ENCODE measurements at places on chromosomes 13 and 19.

DNA sequence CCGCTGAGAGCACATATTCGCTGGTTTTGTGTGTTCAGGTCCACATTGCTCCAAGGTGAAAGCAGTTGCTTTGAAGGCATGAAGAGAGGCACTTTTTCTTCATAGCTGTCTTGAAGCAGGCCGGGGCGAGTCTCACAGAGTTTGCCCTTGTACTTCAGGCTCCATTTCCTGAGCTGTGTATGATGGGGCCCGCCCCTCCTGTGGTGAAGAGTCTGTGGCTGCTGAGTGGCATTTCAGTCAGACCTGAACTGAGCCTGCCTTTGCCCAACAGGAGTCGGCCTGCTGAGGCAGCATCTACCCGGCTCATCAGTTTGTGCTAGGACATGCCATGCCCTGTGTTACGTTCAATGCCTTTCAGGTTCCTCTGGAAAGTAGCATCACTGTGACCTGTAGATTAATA lies 44.4 kb upstream of the C1QTNF9 start:
- DNase-seq: peak; percentile 59

DNA sequence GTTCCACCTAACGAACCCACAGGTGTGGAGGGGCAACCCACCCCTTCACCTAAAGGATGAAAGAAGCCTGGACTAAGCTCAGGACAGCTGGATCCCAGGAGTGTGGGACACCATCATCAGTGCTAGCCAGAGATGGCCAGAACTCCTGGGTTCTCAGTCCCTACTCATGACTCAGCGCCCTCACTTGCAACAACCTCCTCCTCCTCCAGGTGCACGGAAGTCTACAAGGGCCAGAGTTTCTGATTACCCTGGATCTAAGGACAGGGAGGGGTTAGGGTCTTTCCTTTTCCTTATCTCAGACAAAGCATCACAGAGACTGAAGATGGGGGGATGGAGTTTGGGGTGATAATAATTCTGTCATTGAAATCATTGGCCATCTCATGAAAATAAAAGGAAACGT lies 8.0 kb downstream of the TULP2 start:
- no peak for DNase-seq

DNA sequence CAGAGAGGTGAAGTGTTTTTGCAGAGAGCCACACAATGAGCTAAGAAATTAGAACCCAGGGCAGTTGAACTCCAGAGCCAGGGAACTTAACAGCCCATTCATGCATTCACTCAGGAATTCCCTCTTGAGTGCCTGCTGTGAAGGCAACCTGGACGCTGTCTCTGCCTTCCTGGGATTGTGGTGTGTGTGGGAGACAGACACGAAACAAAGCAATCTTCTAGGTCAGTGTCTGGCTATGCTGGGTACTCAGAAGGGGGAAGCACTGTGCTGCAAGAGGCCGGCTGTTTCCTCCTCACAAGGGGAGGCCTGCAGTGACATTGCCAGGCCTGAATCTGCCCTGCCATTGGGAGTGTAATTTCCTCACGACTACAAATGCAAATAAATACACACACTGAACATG lies 9.7 kb downstream of the BCKDHA start:
- DNase-seq: no peak

DNA sequence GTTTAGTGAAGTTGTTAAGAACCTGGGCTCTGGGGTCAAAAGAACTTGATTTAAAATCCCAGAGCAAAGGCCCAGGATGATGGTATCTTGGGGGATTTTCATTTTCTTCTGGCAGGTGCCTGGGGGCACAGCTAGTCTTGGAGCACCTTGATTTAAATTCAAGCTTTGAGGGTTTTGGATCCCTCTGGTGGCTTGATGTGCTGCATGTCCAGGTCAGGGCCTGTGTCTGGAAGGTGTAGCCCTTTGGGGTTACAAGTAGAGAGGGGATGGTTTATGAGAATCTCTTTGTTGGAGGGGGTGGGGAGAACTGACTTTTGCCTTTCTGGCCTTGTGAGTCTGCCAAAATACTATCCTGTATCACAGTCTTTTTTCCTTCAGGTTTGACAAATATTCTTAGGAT lies 55.8 kb downstream of the AKAP11 start:
- DNase-seq: no peak

- peak; percentile 92 for DNase-seq
Measured at GRCh38 chr19:35995048-35995993, at the start of gene SDHAF1. TSS of gene SDHAF1 (plus strand) at chr19:35995188. CDS start at chr19:35995275, 87 bp downstream.

DNA sequence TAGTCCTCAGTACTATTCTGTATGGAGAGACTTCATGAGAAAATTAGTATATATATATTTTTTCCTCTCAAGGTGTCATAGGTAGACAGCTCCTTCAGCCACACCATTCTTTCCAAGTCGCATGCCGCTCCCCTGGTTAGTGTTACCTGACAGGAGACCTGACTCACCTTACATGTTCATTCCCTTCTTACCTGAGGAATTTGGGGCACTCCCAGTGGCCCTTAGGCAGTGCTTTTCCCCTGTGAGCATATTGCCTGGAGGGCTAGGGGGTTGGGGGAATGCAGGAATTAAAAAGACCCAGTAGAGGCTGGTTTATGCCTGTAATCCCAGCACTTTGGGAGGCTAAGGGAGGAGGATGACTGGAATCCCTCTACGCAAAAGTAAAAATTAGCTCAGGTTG lies 9.0 kb upstream of the ACTN4 start:
- no peak for DNase-seq

DNA sequence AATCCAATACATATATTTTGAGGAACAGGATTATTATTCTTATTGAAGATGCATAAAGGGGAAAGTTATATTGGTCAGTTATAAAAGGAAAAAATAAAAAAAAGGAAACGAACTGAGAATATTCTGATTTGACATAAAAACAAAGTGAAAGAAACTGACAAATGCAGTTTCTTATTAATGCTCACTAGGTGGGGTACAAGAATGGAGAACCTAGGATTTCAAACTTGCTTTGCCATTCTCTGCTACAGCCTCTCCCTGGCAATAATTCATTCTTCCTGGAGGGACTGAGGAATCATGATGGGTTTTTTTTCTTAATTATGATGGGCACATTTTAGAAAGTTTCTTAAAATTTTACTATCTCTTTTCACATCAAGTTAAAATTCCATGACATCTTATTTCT lies 154.9 kb downstream of the PCDH9 start:
- DNase-seq: no peak

- no peak for DNase-seq
Measured at GRCh38 chr19:31350033-31350692, 927 bp upstream of the TSHZ3 start.

GRCh38 chr13:108677806-108678205 lies 48.4 kb downstream of the MYO16 start:
- DNase-seq: no peak

DNA sequence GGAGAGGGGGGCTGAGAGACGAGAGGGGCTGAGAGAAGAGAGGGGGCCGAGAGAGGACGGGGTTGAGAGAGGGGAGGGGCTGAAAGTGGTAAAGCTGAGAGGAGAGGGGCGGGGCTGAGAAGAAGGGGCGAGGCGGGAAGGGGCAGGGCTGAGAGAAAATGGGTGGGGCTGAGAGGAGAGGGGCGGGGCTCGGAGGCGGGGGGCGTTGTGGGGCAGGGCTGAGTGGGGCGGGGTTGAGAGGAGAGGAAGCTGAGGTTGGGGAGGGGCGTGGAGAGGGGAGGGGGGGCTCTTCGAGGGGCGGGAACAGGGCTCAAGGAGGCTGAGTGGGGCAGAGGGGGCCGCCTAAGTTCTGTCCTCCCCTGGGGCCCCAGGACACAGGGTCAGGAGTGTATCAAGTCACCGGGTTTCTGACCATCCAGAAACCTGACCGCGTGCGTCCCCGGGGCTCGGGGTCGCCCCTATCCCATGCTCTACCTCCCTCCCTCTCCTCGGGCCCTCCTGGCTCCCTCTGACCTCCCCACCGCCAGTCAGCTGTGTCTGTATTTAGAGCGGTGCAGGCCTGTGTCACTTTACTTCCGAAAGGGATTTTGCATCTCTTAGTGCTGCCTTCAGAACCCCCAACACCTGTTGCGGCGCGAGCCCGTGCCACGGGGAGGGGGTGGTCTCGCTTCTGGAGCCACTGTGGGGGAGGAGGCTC lies 38.6 kb upstream of the SEMA6B start:
- no peak for DNase-seq

DNA sequence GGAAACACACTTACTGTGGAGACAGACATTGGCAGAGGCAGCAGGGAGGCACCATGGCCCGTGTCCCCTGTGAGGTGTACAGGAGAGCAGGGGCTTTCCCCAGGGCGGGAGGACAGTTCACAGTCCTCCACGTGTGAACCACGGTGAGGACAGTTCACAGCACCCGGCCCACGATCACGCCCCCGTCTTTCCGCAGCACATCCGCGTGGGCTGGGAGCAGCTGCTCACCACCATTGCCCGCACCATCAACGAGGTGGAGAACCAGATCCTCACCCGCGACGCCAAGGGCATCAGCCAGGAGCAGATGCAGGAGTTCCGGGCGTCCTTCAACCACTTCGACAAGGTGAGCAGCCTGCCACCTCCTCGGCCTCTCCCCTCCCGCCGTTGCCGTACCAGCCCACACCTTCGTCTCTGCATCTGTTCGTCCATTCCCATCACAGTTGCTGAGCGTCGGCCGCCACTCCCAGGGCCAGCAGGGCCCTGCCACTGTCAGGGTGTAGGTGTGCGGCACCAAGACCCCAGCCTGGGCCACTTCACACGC lies 17.4 kb downstream of the CAPN12 start:
- no peak for DNase-seq

GRCh38 chr13:100658363-100658762 lies 16.2 kb downstream of the TMTC4 start:
- no peak for DNase-seq

DNA sequence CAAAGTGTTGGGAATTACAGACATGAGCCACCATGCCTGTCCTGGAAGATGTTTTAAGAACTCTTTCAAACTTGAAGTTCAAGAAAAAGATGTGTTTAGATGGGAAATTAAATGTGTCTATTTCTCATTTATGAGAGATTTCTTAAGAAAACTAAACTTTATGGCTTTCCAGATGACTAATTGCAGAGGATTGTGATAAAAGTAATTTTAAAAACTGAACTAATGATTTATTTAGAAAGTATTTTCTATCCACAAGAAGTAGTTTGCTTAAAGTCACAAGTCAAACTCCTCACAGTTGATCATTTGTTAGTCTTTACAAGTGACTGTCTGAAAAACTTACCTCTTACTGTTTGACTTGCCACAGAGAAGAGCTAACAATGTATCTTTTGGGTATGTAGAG lies 89.6 kb upstream of the SPRY2 start:
- DNase-seq: no peak

DNA sequence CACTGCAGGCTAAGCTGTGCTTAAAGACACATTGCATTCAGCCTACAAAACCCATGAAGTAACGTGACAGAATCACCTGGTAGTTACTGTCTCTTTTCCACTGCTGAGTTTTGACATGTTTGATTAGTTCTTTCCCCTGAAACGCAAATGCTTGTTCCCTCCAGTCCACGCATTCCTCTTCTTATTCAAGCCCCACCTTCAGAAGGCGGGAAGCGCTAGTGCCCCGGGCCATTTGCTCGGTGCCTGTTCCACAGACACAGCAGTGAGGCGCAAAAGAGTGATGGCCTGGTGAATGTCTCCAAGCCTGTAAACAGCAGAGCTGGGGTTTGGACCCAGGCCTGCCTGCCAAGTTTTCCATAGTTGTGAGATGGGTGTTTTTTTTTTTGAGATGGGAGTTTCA lies 10.9 kb downstream of the ACP4 start:
- no peak for DNase-seq

- DNase-seq: no peak
Measured at GRCh38 chr19:7987114-7987768, 18.2 kb downstream of the ELAVL1 start.

- DNase-seq: no peak
Measured at GRCh38 chr19:4473011-4473762, 1.1 kb downstream of the HDGFL2 start.

DNA sequence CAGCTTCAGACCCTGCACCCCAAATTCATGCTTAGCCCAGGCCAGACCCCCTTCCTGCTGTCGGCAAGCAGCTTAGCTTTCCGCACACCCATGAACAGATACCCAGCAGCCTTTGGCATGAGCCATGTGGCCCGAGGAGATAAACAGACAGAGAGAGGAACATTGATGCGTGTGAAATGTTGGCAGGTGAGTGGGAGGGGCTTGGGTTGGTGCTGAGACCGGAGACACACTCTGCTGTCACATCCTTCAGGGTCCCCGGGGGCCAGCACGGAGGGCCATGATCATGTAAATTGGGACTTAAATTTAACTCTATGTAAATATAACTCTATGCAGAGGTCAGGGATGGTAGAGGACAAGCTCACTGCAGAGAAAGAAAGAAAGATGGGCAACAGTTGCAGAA lies 1.5 kb downstream of the CD22 start:
- DNase-seq: no peak

- no peak for DNase-seq
Measured at GRCh38 chr13:44578067-44578400, 1.9 kb upstream of the TSC22D1 start.

- no peak for DNase-seq
Measured at GRCh38 chr19:16383584-16384161, 59.0 kb downstream of the KLF2 start.

DNA sequence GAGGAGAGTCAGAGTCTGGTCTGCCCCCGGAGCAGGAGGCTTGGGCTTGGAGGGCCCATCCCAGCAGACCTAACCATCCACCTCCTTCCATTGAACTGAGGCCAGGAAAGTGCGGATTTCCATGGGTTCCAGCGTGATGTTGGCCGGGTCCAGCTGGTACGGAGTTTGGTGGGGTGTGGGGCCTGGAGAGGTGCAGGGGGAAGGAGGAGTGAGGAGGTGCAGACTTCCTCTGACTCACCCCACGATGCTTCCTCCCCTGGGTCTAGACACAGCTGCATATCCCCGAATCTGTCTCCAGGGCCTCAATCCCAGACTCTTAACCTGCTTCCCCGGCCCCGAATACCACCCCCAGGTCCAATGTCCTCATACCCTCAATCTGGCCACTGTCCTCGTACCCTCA lies 20.0 kb downstream of the MAN2B1 start:
- no peak for DNase-seq

- no peak for DNase-seq
Measured at GRCh38 chr13:112067871-112068539, 1.1 kb downstream of the SOX1 start.

DNA sequence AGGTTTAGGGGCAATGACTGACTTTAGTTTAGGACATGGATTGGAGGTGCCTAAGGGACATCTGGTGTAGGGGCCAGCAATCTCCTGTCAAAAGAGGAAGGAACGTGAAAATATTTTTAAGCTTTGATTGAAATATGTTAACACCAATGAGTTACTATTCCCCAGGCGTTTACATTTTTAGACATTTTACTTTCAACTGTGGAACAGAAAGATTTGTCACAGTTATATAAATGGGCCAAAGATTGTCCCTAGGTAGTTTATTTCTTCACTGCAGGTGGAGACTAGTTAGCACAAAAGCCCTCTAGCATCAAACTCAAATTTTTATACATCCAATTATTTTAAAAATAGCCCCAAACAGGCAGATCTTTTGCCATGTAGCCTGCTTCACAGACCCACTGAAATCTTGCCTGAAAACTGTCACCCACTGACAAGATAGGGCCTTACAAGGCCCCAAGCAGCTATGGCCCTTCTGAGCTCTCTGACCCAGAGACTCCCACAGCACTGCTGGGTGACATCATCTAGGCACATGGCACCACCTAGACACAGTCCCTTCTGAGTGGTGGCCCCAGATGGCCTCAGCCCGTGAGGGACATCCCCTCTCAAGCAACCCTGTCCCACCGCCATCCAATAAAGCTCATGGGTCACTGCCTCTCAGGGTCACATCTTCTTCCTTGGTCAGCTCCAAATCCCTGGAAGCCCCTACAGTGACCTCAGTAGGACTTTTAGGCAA lies 64.8 kb upstream of the DOCK9 start:
- DNase-seq: no peak
